ENCODE measurements at places on chromosomes 12 and 14. TPM values are rescaled to one million over a fixed set of nuclear protein-coding genes. Genes with fewer than 3 reads are reported as not detected.

TCL1B gene
- total RNA-seq, result 7.0 TPM

PLEKHA5 gene
- total RNA-seq, result 61.1 TPM

ASB2 gene
- 0.71 TPM for total RNA-seq

GRCh38 chr12:89797436-89797835 lies 88.8 kb upstream of the ATP2B1 start:
- H3K4me1 ChIP-seq, result no peaks in the 10 kb centered on the region
- H3K27me3 ChIP-seq, result no peaks in the 10 kb centered on the region
- H3K27ac ChIP-seq, result no peak overlapping the region
- H3K4me3 ChIP-seq, result no peak overlapping the region
- H3K36me3 ChIP-seq, result no peaks in the 10 kb centered on the region

GRCh38 chr12:52741375-52742195 lies 35.6 kb downstream of the KRT76 start:
- no peak overlapping the region for H3K4me3 ChIP-seq
- no peaks in the 10 kb centered on the region for H3K4me1 ChIP-seq
- H3K27ac ChIP-seq, result no peak overlapping the region
- H3K27me3 ChIP-seq, result peaks cover 19% of the 10 kb centered on the region

DNA sequence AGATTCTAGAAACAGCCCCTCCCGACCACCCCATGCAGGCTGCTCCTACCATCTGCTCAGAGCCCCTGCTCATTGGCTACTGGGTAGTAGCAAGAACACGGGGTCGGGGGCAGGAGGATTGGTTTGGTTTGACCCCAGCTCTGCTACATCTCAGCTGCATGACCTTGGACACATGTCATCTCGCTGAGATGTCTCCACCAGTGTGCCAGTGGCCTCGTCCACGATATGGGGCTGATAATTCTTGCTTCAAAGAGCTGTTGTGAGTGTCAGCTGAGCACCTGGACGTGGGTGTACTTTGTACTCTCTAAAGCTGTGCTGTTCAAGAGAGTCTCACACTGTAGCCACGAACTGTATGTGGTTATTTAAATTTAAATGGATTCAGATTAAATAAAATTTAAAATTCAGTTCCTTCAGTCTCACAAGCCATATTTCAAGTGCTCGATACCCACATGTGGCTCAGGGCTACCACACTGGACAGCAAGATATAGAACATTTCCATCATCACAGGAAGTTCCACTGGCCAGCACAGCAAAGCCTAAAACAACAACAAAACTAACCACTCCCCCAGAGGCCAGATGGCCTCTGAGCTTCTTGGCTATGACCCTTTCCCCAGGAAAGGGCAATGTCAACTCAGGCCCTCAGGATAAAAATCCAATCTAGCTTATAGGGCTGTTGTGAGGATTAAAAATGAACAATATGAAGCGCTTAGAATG lies 18.6 kb downstream of the LTBP2 start:
- no peak overlapping the region for H3K27ac ChIP-seq
- no peaks in the 10 kb centered on the region for H3K27me3 ChIP-seq
- DNase-seq, result no peak
- H3K4me3 ChIP-seq, result no peak overlapping the region
- no peaks in the 10 kb centered on the region for H3K4me1 ChIP-seq

DNA sequence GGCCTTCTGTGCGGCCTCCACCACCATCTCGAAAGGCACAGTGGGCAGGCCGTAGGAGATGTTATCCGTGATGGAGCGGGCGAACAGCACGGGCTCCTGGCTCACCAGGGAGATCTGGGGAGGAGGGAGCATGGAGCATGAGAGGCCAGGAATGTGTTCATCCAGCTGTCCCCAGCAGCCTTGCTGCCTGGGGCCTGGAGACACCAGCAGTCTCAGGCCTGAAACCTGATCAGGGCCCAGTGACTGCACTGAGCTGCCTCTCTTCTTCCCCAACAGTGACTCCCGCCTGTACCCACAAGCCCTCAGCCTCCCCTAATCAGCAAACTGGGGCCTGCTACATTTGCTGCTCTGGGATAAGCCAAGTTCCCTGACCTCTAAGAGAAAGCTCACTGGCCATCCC lies 30.9 kb downstream of the ABCB9 start:
- H3K36me3 ChIP-seq, result no peaks in the 10 kb centered on the region
- H3K27ac ChIP-seq, result no peak overlapping the region
- no peak for DNase-seq

DNA sequence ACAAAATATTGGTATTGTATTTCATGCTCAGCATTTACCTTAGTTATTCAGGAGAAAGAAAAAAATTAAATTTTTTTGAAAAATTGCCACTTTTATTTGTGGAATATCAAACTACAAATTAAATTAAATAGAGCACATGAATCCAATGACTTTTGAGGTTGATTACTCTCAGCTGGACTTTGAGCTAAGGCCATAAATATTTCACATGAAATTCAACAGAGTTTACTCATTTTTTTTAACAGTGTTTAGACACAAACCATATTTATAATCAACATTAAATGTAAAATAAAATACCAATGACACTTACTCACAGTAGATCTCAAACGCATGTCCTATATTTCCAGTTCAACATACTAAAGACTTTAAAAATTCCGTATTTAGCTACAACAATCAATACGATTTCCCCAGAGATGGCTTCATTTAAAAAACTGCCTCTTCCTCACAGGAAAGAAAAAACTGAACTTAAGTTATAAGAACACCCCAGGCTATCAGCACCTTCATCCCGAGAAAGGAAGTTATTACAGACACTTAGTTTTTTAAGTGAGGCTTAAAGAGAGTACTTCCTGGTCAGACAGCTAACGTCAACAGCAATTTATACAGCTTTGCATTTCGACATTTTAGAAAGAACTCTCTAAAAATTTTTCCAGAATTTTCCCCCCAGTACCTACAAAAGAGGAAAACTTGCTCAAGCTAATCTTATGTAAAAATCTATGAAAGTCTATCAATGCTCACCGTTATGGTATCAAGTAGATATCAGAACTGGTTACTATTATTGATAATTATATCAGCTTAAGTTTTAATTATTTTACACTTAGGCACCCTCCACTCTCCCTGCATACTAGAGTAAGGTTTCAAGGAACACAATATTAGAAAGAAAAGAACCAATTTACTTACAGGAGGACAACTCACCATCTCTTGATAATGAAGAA lies 13.8 kb downstream of the TAOK3 start:
- H3K27ac ChIP-seq, result peak overlapping the region; percentile 57
- no peak overlapping the region for H3K4me3 ChIP-seq
- peaks cover 14% of the 10 kb centered on the region for H3K4me1 ChIP-seq
- H3K27me3 ChIP-seq, result no peaks in the 10 kb centered on the region
- no peak for DNase-seq
- peaks cover 10% of the 10 kb centered on the region for H3K36me3 ChIP-seq

GRCh38 chr12:94421868-94422740 lies 37.6 kb downstream of the CEP83 start:
- no peak overlapping the region for H3K4me3 ChIP-seq
- no peaks in the 10 kb centered on the region for H3K27me3 ChIP-seq
- DNase-seq, result no peak
- H3K27ac ChIP-seq, result no peak overlapping the region
- peaks cover 15% of the 10 kb centered on the region for H3K4me1 ChIP-seq

DNA sequence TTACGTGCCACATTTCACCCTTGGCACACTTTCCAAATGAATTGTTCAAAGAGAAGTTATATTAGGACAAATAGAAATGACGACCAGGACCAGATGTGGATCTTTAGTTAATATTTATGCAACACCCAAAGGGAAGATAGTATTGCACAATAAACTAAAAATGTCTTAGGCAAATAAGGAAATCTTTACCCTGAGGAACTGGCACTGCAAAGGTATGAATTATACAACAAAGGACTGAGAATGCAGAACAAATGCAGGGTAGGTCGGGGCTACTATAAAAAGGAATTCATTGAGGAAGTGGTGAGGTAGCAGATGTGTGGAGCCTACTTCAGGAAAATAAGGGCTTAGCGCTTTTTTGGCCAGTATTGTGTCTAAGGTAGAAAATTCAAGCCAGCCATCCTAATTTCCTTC lies 3.9 kb upstream of the TMTC2 start:
- H3K36me3 ChIP-seq, result no peaks in the 10 kb centered on the region
- no peak for DNase-seq
- no peak overlapping the region for H3K4me3 ChIP-seq
- H3K27me3 ChIP-seq, result no peaks in the 10 kb centered on the region
- H3K4me1 ChIP-seq, result peaks cover 12% of the 10 kb centered on the region
- no peak overlapping the region for H3K27ac ChIP-seq
